ENCODE measurements at places on chromosomes 13 and 19. TPM values are rescaled to one million over a fixed set of nuclear protein-coding genes. Genes with fewer than 3 reads are reported as not detected.
A peak's percentile ranks its signal among the peaks of the same experiment; 100 is the strongest.

The TGFBR3L gene
- total RNA-seq = 0.76 TPM

The CGB3 gene
- total RNA-seq = not detected

The CAPS gene
- total RNA-seq = 8.4 TPM

GRCh38 chr13:20801707-20802106 is 27.9 kb upstream of the EEF1AKMT1 start:
- no peak for DNase-seq

- DNase-seq = no peak
Observed at GRCh38 chr13:89163096-89163495, 1491.9 kb downstream of the SLITRK5 start.

The PRTN3 gene
- not detected for total RNA-seq

DNA sequence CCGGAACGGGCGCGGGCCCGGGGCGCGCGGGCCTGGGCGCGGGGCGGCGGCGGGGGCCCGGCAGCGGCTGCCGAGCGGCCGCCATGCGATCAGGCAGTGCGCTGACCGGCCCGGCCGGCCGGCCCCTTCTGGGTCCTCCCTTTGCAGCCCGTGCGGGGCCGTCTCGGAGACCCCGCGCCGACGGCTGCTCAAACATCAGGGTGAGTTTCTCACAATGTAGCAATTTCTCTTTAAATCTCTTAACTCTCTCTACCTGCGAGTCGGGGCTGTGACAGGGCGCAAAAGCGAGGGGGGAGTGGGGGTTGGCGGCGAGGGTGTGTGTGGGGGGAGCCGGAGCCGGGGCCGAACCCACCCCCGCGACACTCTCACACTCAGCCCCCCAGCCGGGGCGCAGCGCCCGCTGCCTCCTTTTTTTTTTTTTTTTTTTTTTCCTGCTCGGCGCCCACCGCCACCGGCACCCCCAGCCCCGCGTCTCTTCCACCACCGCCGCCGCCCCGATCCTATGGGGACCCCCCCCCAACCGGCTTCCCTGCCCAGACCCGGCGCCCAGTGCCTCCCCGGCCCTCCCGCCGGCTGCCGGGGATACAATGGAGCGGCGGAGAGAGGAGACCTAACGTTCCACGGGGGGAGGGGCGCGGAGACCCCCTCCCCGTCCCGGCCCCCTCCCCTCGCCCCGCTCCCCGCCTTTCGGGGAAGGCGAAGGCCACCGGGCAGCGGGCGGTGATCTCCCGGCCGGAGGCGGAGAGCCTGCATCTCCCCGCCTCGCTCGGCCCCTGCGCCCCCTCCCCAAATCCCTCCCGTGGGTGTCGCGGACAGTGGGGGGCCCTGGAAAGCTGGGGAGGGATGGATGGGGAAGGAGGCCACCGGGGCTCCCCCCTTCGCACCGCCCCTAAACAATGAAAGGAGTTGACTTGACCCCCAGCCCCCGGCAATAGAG is at the start of gene BICRA:
TSS of gene BICRA (plus strand) at position 166 of the 937 bp plus-strand sequence. CDS start 64,441 bp downstream, outside the sequence.
- DNase-seq = no peak

The SYCN gene
- total RNA-seq = not detected

The SERPINE3 gene
- total RNA-seq = not detected

- DNase-seq = no peak
Observed at GRCh38 chr19:8486661-8487136, 15.7 kb downstream of the PRAM1 start.

- no peak for DNase-seq
Observed at GRCh38 chr13:113320226-113320875, 23.3 kb downstream of the LAMP1 start.

DNA sequence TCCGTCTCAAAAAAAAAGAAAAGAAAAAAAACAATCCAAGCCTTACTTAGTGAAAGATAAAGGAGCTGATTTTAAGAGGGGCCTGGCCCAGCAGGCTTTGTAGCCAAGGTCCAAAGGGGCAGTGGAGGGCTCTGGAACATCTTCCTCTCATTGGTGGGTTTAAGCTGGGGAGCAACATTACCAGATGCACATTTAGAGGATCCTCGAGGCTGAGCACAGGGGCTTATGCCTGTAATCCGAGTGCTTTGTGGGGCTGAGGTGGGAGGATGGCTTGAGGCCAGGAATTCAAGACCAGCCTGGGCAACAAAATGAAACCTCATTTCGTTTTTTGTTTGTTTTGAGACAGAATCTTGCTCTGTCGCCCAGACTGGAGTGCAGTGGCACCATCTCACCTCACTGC is 8.0 kb upstream of the TMEM160 start:
- DNase-seq = no peak

- no peak for DNase-seq
Observed at GRCh38 chr19:19606021-19606420, 12.5 kb downstream of the PBX4 start.

DNA sequence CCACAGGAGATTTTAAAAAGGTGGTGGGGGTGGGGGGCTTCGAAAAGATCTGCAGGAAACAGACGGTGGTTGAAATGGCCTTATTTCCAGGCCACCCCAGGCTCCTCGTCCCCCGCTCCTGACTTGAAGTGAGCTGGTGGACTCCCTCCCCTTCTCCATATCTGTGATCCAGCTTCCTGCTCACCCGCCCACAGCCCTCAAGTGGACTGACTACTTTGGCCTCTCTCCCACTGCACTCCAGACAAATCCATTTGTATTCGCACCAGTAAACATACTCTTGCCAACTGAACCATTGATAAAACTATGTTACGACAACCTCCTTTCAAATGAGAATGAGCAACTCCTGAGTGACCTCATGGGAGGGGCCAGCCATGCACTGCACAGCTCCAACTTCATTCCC is 259.5 kb downstream of the COL4A1 start:
- DNase-seq = no peak

DNA sequence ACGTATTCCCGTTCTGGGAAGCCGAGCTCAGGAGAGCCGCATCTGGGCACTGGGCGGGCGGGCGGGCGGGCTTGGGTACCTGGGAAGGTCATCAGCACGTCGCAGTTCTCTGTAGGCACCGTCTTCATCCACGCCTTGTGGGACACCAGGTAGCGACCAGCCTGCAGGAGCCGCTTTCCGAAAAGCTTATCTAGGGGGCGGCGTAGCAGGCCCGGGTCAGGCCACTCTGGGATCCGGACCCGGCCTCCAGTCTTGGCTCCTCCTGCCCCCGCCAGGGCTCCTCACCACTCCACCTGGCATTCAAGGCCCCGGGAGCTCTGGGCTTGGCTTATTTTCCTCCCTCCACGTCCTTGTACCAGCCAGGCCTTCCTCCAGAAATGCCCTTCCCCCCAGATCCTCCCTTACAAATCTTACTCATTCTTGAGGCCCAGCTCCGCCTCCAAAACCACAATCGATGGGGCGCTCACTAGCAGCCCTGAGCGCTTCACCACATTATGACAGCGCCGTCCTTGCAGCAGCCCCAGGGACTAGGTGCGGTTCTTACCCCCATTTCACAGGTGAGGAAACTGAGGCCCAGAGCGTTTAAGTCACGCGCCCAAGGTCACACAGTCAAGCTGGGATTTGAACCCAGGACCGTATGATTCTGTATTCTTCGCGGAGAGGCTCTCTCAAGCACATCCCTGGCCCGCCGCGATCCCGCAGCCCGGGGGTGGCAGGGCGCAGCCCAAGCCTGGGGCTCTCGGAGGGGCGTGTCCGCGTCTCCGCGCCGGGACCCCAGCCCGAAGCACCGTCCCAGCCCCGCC is 843 bp downstream of the ANO8 start:
- no peak for DNase-seq

DNA sequence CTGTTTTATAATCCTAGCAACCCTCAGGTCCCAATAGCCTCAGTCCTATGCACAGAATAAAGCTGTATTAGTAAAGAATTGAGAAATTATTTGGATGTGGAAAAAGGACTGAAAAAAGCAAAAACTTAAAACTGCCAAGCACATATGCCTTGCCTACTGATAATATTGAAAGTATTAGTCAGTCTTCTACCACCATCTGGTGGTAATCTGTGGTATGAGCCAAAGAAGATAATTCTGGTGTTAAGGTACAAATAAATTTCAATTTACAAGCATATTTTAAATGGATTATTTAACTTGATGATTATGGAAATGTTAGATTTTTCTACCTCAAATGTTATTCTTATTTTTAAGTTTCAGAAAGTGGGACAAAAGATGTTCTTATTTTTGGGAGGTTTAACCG is 460.3 kb upstream of the KLHL1 start:
- DNase-seq = peak; percentile 16

GRCh38 chr19:7545300-7545699 is 9.8 kb downstream of the PNPLA6 start:
- no peak for DNase-seq

DNA sequence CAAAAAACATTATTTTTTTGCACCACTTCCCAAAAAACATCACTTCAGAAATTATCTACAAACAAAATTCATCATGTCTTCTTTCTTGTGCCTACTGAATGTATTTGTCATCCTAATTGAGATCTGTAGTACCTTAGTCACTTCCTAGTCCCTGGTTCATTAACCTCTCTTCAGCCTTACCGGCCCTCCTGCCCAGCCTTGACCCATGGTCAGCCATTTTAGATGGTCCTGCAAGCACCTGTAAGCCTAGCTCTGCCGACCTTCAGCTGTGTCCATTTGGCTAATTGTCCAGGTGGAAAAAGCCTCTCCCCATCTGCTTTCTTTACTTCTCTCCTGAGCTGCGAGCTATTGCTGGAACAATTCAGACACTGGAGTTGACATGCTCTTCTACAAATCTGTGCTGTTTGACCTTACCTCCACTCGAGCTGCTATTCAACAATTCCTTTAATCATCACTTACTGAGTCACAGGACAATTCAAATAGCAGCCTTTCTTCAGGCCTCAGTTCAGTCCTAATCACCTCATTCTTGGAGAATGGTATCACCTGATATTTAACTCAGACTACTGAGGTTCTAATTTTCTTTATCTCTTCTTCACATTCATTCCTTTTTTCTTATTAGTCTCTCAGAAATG is 882.5 kb downstream of the PCDH9 start:
- DNase-seq = no peak

DNA sequence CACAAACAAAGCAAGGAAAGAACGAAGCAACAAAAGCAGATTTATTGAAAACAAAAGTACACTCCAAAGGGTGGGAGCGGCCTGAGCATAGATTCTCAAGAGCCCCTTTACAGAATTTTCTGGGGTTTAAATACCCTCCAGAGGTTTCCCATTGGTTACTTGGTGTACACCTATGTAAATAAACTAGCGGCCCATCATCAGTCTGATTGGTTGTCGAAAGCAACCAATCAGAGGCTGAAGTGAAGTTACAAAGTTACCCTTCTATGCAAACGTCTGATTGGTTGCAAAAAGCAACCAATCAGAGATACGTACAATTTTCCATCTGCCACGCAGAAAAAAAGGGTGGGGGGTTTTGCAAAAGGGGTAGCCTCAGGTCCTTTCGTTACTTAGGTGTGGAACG is 96.3 kb upstream of the UBAC2 start:
- DNase-seq = no peak

DNA sequence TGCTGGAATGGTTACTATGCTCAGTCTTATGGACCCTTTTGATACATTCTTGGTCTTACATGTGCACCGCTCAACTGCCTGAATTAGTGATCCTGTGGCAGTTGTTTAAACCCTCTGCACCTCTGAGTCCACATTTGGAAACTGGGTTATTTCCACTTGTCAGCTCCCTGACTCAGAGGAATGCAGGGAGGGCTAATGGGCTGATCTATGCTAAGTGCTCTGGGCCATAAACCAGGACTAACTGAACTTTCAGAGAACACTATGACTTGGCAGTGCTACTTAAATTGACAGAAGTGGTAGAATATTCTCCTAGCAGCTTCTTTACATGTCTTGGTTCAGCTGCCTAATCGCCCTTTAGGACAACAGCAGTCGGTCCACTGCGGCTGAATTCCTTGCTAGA is 26.8 kb upstream of the MED4 start:
- DNase-seq = no peak

GRCh38 chr19:5271145-5271544 is 69.5 kb downstream of the PTPRS start:
- DNase-seq = no peak

DNA sequence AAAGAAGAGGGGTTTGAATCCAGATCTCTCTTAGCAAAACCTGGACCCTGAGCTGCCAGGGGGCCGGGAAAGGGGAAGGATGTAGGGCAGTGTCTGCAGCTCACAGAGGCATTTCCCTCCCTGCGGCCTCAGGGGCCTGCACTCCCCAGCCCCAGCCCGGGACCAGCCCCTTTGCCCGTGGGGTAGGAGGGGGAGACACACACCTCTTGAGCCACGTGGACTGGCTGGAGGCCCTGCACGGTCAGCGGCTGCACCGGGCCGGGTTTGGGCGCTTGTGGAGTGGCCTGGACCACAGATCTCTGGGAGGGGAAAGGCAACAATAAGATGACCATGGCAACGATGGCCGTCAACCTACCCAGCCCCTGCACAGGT is 26.9 kb downstream of the RFX1 start:
- no peak for DNase-seq

The TRAPPC6A gene
- total RNA-seq = 19.4 TPM

DNA sequence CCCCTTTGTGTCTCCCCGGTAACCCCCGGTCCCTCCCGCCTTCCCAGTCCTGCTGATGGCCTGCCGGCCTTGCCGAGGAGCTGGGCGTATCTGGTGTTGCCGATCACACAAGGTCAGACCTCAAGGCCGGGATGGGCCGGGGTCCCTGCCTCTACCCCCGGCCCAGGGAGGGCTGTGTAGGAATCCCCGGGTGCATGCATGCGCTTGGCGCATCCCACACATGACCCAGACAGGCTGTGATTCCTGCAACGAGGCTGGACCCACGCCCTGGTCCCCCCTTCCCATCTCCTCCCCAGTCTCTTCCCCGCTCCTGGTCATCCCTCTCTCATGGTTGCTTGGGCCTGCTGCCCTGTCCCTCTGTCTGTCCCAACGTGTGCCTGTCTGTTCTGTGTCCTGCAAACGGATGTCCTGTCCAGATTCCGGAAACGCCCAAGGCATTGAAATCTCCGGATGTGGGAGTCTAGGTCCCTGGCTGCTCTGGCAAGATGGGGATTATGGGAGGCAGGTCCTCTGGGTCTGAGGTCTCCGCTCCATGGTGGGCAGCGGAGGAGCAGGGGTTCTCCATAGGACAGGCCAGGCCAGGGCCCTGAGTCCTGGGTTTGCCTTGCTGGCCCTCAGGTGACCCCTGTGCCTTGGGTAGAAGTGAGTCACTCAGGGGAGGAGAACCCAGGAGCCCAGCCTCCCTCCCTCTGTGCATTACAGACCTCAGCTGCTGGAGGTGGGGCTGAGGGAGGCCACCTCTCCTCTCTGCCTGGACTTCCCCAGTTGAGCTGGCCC is 1.6 kb downstream of the PKN1 start:
- DNase-seq = peak; percentile 31
